ENCODE measurements at places on chromosomes 2 and 18.

DNA sequence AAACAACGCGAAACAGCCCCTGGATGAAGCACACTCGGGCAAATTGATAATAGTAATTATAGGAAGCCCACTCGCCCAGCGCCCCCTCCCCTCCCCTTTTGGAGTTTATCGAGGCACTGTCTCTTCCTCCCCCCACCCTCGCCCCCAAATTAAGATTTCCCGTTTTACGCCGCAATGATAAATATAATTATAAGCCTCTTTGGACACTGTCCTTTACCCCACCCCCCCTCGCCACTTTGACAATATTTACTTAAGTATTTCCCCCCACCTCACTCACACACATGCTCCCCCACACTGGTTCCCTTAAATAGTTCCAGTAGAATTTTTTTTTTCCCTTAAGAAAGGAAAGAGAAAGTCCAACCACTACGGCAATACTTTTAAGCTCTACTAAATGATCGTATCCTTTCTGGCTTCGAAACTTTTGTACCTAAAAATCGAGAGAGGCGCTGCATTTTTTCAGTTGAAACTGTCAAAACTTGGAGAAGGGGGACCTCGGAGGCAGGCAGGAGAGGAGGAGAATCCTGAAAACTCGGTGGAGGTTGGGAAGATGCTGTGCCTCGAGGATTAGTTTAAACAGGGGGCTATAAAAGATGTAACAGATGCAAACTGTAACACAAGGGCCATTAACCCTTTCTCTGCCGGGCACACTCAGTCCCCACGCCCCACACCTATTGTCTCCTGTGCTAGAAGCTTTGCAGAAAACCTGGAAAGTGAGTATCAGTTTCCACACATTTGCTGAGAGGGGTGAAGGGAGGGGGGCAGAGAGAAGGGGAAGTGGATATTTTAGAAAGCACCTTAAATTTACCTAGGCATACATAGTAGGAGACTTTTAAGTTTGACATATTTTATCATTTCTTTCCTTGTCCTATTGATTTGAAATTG, 1.8 kb downstream of the ZEB2 start:
- DNase-seq, result no peak

- DNase-seq, result no peak
Observed at GRCh38 chr2:72694715-72695496, 130.9 kb downstream of the EXOC6B start.

- DNase-seq, result no peak
Observed at GRCh38 chr2:163187995-163188655, 349.6 kb upstream of the KCNH7 start.

DNA sequence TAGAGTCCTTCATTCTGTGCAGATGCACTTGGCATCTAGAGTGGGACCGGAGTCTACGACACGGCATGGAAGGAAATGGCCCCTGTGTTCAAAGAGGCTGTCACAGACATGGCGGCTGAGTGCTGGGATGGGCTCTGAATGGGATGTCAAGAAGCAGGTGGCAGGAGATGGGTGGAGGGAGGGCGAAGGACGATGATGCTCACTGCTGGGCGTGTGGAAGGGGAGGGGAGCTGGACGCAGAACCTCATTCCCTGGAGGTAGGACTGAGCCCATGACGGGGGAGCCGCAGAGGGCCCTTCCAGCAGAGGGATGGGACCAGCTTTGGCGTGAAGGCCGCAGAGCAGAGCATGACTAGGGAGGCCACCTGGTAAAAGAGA, 18.8 kb upstream of the ALPI start:
- no peak for DNase-seq

- no peak for DNase-seq
Observed at GRCh38 chr2:216423071-216423470, 10.8 kb downstream of the SMARCAL1 start.

- DNase-seq, result no peak
Observed at GRCh38 chr2:181037922-181038321, 57.5 kb downstream of the UBE2E3 start.

DNA sequence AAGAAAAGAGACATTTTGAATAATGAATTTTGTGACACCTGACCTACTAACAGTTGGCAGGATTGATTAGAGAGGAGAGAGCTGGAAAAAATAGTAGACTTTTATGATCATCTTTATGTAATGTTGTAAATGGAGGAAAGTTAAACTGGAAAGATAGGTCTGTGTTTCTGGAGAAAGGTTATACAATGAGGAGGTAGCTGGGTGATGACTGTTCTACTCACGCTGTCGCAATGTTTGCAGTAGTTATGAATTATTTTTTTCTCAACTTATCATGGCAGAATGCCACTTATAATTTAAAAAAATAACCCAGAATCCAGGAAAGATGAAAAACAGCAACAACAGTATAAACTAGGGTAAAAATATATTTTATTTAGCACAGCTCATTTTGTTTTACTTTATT, 364.9 kb downstream of the SPAG16 start:
- DNase-seq, result no peak

- DNase-seq, result no peak
Observed at GRCh38 chr18:1103537-1103936, 198.9 kb downstream of the ADCYAP1 start.

- no peak for DNase-seq
Observed at GRCh38 chr18:77086656-77087392, 45.8 kb downstream of the MBP start.

DNA sequence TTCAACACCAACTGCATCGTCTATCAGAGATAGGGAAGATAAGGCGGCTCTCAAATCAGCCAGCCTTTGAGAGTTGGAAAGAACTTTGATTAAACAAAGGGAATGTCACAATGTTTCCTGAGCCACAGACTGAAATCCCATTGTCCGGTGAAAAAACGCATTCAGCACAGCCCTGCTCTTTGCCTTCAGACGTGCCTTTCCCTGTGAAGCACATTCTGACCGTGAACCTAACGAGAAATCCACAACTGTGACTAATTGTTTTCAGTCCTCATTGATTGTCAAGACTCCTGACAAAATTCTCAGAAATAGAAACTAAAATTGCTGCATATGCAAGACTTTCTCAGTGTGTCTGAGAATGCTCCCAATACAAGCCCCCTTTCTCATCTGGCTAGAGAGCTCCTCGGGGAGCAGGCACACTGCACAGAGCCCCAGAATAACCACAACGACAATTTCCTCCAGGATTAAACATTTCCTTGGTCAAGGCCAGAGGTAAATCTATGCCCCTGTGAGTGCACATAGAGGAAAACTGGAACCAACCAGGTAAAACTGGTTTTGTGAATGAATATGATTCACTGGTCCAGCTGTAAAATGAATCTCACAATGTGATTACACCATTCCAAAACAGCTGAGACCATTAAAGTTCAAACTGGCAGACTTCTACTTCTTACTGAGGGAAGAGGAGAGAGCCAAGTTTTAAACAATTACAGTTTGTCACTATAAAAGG, 561.9 kb upstream of the ID2 start:
- no peak for DNase-seq
